CD4-positive, alpha-beta T cell (primary cell): ENCODE measurements at places on chromosomes 3 and 15.

DNA sequence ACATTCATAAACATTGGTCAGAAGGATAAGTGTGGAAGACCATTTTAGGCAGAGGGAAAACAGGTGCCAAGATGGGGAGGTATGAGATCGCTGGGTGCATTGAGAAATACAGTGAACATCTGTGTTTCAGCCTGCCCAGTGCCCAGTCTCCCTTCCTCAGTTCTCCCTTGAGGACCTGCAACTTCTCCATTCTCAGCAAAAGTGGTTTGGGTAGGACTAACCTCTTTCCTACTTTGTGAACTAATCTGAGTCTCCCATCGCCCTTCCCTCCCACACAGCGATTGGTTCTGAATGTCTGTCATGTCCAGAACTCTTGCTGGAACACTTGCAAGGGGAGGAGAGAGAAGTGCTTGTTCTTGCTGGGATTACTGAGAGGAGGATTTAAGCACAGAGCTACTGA, 10.9 kb upstream of the CCNL1 start:
- DNase-seq: no peak

GRCh38 chr3:24069045-24069444, 124.0 kb downstream of the NR1D2 start:
- DNase-seq: no peak

DNA sequence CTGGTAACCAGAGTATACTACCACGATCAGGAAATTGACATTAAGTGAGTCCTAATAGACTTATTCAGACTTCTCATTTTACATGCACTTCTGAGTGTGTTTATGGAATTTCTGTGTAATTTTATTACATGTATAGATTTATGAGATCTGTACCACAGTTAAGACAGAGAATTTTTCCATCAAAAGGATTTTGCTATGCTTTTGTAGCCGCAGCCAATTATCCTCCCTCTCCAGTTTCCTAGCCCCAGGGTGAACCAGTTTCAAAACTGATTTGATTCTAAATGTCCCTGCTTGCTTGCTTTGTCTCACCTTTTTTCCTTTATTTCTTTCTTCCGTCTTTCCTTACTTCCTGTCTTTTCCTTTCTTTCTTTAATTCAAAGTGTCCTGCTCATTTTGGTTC, 661.2 kb upstream of the BCHE start:
- no peak for DNase-seq

GRCh38 chr3:80807577-80807976, 953.9 kb downstream of the GBE1 start:
- no peak for DNase-seq

- no peak for DNase-seq
Measured at GRCh38 chr3:13282986-13283876, 136.9 kb downstream of the NUP210 start.

DNA sequence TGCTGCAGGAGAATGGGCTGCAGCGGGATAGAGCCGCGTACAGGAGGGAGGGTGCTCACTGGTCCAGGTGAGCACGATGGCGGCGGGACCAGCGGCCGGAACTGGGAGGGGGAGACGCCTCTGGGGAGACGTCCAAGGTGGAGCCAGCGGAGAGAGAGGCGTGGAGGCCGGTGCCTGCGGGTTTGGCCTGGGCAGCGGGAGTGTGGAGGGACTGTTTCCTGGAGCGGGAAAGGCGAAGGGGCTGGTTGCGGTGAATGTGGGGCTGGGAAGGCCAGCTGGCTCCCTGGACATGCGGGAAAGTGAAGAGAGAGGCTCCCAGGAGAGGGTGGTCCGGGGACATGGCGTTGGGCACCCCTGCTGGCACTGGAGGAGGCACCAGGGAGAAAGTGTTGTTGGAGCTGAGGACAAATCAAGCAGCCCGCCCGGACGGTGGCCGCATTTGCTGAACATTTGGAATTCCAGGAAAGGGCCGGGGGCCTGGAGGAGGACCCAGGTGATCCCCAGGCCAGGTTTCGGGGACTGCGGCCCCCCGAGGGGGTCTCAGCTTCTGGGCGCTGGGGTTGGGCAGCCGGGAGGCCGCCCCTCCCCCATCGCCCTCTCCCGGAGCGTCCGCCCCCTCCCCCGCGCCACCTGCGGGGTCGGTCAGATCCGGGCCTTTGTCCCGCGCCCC, 34.3 kb downstream of the DNAJB8 start:
- DNase-seq: no peak

DNA sequence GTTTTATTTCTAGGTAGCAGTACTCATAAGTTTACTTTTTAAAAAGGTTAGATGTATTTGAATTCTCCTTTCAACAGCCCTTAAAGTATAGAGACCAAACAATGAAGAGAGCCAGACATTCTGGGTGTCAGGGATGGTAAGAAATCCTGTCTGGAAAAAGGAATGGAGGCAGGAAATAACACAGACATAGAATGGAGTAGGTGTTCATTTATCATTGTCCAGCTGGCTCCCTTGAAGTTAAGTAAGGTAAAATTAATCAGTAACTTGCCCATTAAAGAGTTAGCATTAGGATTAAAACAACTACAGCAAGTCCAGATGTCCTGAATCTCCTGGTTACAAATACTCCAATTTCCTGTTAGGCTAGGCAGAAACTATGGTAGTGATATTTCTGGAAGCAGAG, 13.5 kb upstream of the SUCNR1 start:
- DNase-seq: no peak

GRCh38 chr3:182954553-182955235, 25.6 kb downstream of the DCUN1D1 start:
- no peak for DNase-seq
